Activated naive CD4-positive, alpha-beta T cell treated with anti-CD3 and anti-CD28 coated beads, Interleukin-2, amount 50 U/mL, for 72 hours (primary cell): ENCODE measurements at places on chromosomes 6 and 20. TPM values are rescaled to one million over a fixed set of nuclear protein-coding genes. Genes with fewer than 3 reads are reported as not detected.

Gene PLCG1
- 348 TPM for total RNA-seq

Gene HEY2
- not detected for total RNA-seq

Gene HLA-DRB1
- total RNA-seq: 4.4 TPM

Gene BCAS4
- 12.6 TPM for total RNA-seq

Gene FARS2
- 29.0 TPM for total RNA-seq

Gene GJA10
- not detected for total RNA-seq

Gene MATN4
- total RNA-seq: 1.4 TPM

Gene BNIP5
- total RNA-seq: not detected
